HFFc6 (cell line): ENCODE measurements at places on chromosomes 7 and 10. TPM values are rescaled to one million over a fixed set of nuclear protein-coding genes. Genes with fewer than 3 reads are reported as not detected.

The WDR86 gene
- total RNA-seq = not detected in 2 replicates

- peak; percentile 54 for DNase-seq
These were observed 35.9 kb upstream of the ANK3 start for GRCh38 chr10:60425392-60426110.

The CH25H gene
- 0.18 TPM in 1 of 2 replicates, not detected in the other for total RNA-seq

DNA sequence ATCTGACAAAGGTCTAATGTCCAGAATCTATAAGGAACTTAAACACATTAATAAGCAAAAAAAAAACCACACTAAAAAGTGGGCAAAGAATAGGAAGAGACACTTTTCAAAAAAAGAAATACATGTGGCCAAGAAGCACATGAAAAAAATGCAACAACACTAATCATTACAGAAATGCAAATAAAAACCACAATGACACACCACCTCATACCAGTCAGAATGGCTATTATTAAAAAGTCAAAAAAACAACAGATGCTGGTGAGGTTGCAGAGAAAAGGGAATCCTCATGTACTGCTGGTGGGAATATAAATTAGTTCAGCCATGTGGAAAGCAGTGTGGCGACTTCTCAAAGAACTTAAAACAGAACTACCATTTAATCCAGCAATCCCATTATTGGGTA is 119.0 kb downstream of the LMBR1 start:
- peak; percentile 38 for DNase-seq

GRCh38 chr7:117971556-117972244 is 98.5 kb upstream of the CTTNBP2 start:
- no peak for DNase-seq

The EGR2 gene
- total RNA-seq = 0.35 to 0.64 TPM (median 0.48 TPM) in 3 replicates

GRCh38 chr7:40717242-40717641 is 582.4 kb downstream of the SUGCT start:
- DNase-seq = no peak

The AKR1C2 gene
- 0.38 to 1.2 TPM (median 0.80 TPM) in 3 replicates for total RNA-seq

The POLR2J2 gene
- 6.9 to 9.5 TPM (median 7.3 TPM) in 3 replicates for total RNA-seq
